A549 treated with Mapracorat at 1 μM for 4 hours (cell line): ENCODE measurements at places on chromosomes 4 and X. TPM values are rescaled to one million over a fixed set of nuclear protein-coding genes. Genes with fewer than 3 reads are reported as not detected.

Gene CENPVL2
- total RNA-seq: not detected in 5 replicates

Gene MOB1B
- total RNA-seq: 4.2 to 6.9 TPM (median 5.8 TPM) in 5 replicates

Gene NDNF
- not detected in 5 replicates for total RNA-seq

Gene GAGE2A
- not detected in 5 replicates for total RNA-seq

Gene ZNF630
- total RNA-seq: 0.12 to 0.42 TPM (median 0.27 TPM) in 5 replicates

Gene TRIM61
- total RNA-seq: not detected in 5 replicates

Gene CBR4
- total RNA-seq: 3.6 to 5.2 TPM (median 4.2 TPM) in 5 replicates
